Esophagus muscularis mucosa (tissue), 4 donors: ENCODE measurements at places on chromosomes 4 and X. TPM values are rescaled to one million over a fixed set of nuclear protein-coding genes. Genes with fewer than 3 reads are reported as not detected.

Gene UCHL1
- 30.3 TPM for total RNA-seq

Gene SULT1B1
- total RNA-seq = 0.34 TPM

Gene ADH7
- not detected for total RNA-seq

DNA sequence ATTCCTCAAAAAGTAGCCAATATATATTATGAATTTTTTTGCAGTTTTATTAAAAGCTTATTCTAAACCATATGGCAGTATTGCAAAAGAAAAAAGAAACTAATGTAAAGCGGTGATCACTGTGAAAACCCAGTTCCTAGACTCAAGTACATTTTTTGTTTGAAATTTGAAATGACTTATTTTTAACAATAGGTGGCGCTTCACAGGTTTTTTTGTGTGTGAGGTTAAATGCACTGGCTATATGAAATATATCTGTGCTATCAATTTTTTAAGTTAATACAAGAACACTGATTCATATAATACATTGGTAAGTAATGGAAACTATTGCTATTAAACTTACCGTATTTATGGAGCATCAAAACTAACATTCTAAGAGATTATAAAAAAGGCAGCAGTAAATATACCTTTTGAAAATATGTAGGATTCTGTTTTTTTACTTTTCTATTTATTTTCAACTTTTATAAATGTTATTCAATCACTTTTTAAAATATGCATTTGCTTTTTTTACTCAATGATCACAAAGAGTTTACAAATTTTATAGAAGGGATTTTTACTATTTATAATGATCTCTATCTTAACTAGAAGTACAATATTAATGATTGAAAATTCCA, 5.6 kb upstream of the SPRY1 start:
- no peaks in the 10 kb centered on the region for H3K36me3 ChIP-seq
- no peak for DNase-seq
- H3K27ac ChIP-seq = no peak overlapping the region
- no peak overlapping the region for H3K4me3 ChIP-seq

GRCh38 chr4:121977251-121978171, 25.7 kb upstream of the TRPC3 start:
- H3K4me3 ChIP-seq = no peak overlapping the region
- H3K36me3 ChIP-seq = no peaks in the 10 kb centered on the region
- H3K27me3 ChIP-seq = no peaks in the 10 kb centered on the region
- DNase-seq = no peak

GRCh38 chrX:17020356-17020755, 73.9 kb downstream of the REPS2 start:
- DNase-seq = no peak
- peak overlapping the region; percentile 8 for H3K27ac ChIP-seq
- H3K27me3 ChIP-seq = no peaks in the 10 kb centered on the region
- H3K4me1 ChIP-seq = peaks cover 32% of the 10 kb centered on the region
- no peaks in the 10 kb centered on the region for H3K36me3 ChIP-seq

- no peak overlapping the region for H3K4me3 ChIP-seq
- DNase-seq = no peak
- no peaks in the 10 kb centered on the region for H3K36me3 ChIP-seq
- H3K4me1 ChIP-seq = no peaks in the 10 kb centered on the region
Observed at GRCh38 chr4:177047070-177047850, 254.5 kb upstream of the VEGFC start.

DNA sequence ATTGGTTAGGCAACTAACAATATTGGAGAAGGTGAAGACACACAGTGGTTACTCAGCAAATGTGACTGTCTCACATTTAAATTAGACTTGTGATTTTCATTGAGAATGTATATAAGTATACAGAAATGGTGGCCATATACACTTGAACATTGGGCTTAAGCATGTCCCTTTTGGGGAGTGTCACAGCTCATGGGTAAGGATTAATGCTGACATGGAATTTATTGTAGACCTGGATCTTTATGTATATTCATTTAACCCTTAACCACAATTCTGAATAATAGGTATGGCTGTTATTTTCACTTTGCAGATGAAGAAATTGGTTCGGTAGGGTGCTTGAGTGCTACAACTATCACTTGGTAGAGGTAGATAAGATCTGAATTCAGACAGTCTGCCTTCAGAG, 95.5 kb upstream of the WDFY3 start:
- no peaks in the 10 kb centered on the region for H3K27me3 ChIP-seq
- H3K4me1 ChIP-seq = no peaks in the 10 kb centered on the region
- no peaks in the 10 kb centered on the region for H3K36me3 ChIP-seq
- H3K4me3 ChIP-seq = no peak overlapping the region
- H3K27ac ChIP-seq = no peak overlapping the region

GRCh38 chrX:2638279-2638678, 52.8 kb upstream of the CD99 start:
- no peak overlapping the region for H3K4me3 ChIP-seq
- no peaks in the 10 kb centered on the region for H3K4me1 ChIP-seq
- DNase-seq = no peak
- no peak overlapping the region for H3K27ac ChIP-seq
- peaks cover 7% of the 10 kb centered on the region for H3K36me3 ChIP-seq

DNA sequence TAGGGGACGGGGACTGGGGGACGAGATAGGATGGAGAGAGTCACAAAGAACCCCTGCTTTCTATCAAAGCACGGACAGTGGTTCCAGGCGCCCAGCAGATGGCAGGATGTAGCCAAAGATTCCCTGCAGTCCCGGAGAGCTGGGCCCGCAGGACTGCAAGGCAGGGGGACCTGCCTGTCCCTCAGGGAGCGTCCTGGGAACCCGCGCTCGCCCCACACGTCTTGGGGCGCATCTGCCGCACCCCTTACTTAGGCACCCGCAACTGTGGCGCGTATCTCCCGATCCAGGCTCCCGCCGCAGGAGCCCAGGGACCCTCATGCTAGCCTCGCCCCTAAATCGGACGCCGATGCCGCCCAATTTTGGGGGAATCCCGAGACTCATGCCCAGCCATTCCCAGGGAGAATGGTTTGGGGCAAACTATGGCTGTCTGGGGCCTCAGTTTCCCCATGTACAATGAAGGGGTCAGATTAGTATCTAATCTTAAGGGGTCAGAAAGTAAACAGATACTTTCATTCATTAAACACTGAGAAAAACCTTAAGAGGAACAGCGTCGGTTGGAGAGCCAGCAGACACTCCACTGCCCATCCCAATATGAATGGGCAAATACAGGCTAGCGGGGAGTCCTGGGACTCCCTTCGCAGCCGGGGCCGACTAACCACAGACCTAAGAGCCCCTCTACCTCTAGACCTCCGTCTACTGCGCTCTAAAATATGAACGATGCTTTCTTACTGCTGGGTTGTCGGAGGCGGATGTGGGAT, 581 bp upstream of the STK32B start:
- no peaks in the 10 kb centered on the region for H3K27me3 ChIP-seq
- DNase-seq = peak; percentile 93
- H3K27ac ChIP-seq = peak overlapping the region; percentile 56
- H3K4me3 ChIP-seq = peak overlapping the region; percentile 65

DNA sequence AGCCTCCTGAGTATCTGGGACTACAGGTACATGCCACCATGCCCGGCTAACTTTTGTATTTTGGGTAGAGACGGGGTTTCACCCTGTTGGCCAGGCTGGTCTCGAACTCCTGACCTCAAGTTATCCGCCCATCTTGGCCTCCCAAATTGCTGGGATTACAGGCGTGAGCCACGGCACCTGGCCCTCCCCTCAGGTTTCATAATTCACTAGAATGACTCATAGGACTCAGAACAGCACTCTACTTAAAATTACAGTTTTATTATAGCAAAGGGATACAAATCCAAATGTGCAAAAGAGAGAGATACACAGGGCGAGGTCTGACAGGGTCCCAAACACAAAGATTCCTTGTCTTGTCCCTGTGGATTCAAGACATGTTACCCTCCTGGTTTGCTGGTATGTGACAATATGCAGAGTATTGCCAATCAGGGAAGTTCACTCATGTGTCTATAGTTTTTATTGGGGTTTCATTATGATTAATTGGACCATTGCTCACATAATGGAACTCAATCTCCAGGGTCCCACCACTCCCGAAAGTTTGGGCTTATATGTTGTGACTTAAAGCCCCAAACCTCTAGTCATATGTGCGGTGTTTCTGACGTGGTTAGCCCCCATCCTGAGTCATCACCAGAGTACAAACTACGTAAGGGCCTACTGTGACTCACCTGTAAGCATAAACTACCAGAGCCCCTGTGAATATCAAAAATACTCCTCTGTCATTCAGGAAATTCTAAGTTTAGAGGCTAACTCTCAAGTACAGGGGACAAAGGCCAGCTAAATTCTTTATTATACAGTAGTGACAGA, 5.2 kb downstream of the YIPF6 start:
- H3K27me3 ChIP-seq = no peaks in the 10 kb centered on the region
- no peaks in the 10 kb centered on the region for H3K36me3 ChIP-seq

- H3K27ac ChIP-seq = no peak overlapping the region
- H3K27me3 ChIP-seq = no peaks in the 10 kb centered on the region
- no peak overlapping the region for H3K4me3 ChIP-seq
- no peaks in the 10 kb centered on the region for H3K36me3 ChIP-seq
Observed at GRCh38 chr4:183860731-183861130, 44.4 kb upstream of the STOX2 start.

DNA sequence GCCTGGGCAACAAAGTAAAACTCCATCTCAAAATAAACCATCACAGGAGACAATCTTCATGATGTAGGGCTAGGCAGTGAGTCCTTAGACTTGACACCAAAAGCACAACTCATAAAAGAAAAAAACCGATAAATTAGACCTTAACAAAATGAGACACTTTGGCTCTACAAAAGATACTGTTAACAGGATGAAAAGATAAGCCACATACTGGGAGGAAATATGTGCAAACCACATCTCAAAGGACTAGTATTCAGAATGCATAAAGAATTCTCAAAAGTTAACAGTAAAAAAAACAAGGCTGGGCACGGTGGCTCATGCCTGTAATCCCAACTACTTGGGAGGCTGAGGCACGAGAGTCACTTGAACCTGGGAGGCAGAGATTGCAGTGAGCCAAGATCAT, 13.2 kb downstream of the EFHC2 start:
- no peak overlapping the region for H3K27ac ChIP-seq
- H3K36me3 ChIP-seq = no peaks in the 10 kb centered on the region
- no peak for DNase-seq
- no peaks in the 10 kb centered on the region for H3K4me1 ChIP-seq
- no peaks in the 10 kb centered on the region for H3K27me3 ChIP-seq

DNA sequence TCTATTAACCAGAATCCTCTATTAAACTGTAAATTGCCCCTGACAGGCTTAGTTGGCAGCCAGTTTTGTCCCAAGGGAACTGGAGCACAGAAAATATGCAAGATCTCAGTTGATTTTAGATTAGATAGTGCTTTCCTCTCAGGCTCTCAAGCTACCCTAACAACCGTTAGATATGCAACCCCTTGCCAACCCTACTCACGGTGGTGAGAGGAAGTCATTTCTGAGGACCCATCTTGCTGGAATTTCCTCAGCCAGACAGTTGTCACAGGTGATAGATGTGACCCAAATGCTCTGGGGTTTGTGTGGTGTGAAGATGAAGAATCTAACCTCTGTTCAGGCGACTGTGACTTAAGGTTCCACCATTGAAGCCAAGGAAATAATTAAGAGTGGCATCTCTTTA, 447.1 kb downstream of the MID1IP1 start:
- no peaks in the 10 kb centered on the region for H3K27me3 ChIP-seq
- H3K27ac ChIP-seq = no peak overlapping the region
- no peak overlapping the region for H3K4me3 ChIP-seq
- H3K4me1 ChIP-seq = no peaks in the 10 kb centered on the region
- no peak for DNase-seq
- no peaks in the 10 kb centered on the region for H3K36me3 ChIP-seq

DNA sequence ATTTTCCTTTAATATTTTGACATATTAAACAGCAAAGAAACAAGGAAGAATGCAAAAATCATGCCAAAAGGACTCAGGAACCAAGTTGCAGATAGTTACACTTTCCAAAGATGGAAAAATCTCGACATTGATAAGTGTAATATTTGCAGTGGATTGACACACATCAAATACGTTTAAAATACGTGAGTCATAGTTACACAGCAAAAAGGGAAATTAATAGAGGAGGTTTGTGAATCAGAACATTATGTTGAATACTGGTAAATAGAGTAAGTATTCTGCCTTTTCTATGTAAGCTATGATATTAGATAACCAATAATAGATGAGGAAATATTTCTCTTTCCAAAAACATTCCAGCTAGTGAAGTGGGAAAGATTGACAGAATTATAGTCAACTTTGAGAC, 1761.3 kb upstream of the IGFBP7 start:
- DNase-seq = no peak
- H3K27ac ChIP-seq = no peak overlapping the region
- H3K4me1 ChIP-seq = no peaks in the 10 kb centered on the region
- no peaks in the 10 kb centered on the region for H3K27me3 ChIP-seq

- H3K27me3 ChIP-seq = no peaks in the 10 kb centered on the region
- H3K4me1 ChIP-seq = no peaks in the 10 kb centered on the region
- no peak overlapping the region for H3K27ac ChIP-seq
- no peak overlapping the region for H3K4me3 ChIP-seq
- no peak for DNase-seq
- no peaks in the 10 kb centered on the region for H3K36me3 ChIP-seq
Observed at GRCh38 chr4:24611575-24611974, 27.2 kb upstream of the DHX15 start.

- no peaks in the 10 kb centered on the region for H3K36me3 ChIP-seq
- peaks cover 2% of the 10 kb centered on the region for H3K27me3 ChIP-seq
- no peak overlapping the region for H3K4me3 ChIP-seq
- DNase-seq = peak; percentile 37
- H3K4me1 ChIP-seq = no peaks in the 10 kb centered on the region
Observed at GRCh38 chrX:1686642-1687041, 71.8 kb downstream of the ASMT start.

- H3K4me1 ChIP-seq = no peaks in the 10 kb centered on the region
- H3K27me3 ChIP-seq = no peaks in the 10 kb centered on the region
- no peak for DNase-seq
- no peaks in the 10 kb centered on the region for H3K36me3 ChIP-seq
- H3K4me3 ChIP-seq = no peak overlapping the region
- H3K27ac ChIP-seq = no peak overlapping the region
Observed at GRCh38 chrX:45719751-45720501, 519.2 kb upstream of the DIPK2B start.

DNA sequence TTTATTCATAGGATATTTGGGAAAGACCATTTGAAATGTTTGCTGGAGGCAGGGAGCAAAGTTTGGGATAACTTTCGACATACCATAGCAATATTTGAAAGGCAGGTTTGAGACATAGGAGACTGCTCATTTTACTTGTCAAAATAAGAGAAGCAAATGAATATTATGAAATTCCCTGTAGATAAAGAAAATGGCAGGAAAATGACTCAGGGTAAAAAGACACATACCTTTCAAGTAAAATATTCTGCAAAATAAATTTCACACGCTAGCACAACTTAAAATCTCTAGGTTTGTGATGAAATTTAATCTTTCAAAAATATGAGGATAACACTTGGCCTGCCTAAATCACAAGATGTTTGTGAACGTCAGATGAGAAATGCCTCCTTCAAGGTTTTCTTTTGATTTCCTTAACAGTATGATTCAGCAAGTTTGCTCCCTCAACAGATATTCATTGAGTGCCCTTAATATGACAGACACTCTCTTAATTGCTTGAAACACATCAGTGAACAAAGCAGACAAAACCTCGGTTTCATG, 6.6 kb downstream of the TMEM156 start:
- no peaks in the 10 kb centered on the region for H3K4me1 ChIP-seq
- H3K4me3 ChIP-seq = no peak overlapping the region
- no peaks in the 10 kb centered on the region for H3K36me3 ChIP-seq
- no peak for DNase-seq
- no peak overlapping the region for H3K27ac ChIP-seq

- H3K4me3 ChIP-seq = no peak overlapping the region
- no peaks in the 10 kb centered on the region for H3K27me3 ChIP-seq
- H3K36me3 ChIP-seq = peaks cover 33% of the 10 kb centered on the region
- H3K27ac ChIP-seq = no peak overlapping the region
- DNase-seq = no peak
Observed at GRCh38 chr4:103050736-103051436, 25.7 kb downstream of the SLC9B2 start.

- no peak overlapping the region for H3K27ac ChIP-seq
- no peak overlapping the region for H3K4me3 ChIP-seq
Observed at GRCh38 chr4:48347282-48347921, 6.1 kb downstream of the SLAIN2 start.
